ENCODE measurements at places on chromosomes 1 and 21.

- DNase-seq: peak; percentile 95
Observed at GRCh38 chr1:212228591-212229119, 56.6 kb upstream of the PPP2R5A start.

GRCh38 chr21:42164818-42165217 is 54.1 kb upstream of the ABCG1 start:
- DNase-seq: no peak

DNA sequence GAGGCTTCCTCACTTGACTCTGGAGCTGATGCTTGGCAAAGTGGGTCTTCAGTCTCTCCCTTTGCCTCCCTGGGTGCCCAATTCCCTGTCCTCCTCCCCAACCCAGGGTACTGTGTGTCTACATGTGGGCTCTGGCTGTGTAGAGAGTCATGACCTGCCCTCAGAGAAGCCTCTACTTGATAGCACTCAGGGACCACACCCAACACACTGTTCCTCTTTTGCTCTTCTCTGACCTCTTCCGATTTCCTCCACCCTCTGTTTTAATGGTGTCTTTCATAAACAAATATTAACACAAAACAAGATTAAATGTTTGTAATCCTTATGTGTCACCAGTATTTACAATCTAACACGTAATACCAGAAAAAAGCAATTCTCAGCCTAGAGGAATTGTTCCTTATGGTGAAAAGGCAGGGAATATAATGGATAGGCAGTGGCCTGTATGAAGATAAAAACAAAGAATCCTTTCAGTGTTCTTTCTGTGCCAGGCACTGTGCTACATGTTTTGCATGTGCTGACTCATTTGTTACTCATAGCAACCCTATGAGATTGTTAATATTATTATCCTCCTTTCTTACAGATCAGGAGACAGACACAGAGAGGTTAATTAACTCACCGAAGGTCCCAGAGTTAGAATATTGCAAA is 58.2 kb downstream of the HSD3B1 start:
- peak; percentile 15 for DNase-seq

DNA sequence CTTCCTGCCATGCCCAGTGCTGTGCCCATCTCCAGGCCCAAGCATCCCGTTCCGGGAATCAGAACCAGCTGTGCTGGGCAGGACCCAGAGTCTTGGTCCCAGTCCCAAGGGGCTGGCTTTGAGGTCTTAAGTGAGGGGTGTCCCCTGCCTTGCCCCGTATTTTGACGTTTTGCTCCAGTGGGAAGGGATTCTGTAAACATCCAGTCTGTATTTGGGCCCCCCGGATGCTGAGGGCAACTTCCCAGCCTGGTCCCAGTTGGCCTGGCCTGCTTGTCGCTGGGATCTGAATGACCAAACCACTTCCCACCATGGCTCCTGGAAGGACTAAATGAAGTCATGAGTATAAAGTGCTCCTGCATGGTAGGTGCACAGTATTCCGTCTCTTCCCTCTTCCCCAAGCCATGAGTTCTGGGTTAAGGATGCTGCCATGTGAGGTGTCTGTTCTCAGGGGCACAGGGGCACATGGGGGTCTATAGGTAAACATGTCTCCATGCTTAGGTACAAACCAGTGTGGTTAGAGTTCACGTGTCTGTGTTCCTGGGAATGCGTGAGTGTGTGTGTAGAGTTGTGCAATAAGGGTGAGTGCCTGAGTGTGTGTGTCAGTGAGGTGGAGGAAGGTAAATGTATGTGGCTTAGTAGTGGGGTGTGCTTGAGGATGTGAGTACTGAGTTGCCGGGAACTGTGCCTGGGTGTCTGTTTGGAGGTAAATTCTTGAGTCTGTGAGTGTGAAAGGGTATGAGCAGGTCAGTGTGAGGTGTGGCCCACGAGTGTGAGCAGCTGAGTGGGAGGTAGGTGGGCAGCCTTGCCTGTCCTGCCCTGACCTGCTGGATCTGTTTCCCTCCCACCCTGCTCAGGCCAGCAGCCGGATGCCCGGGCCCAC is 1.5 kb downstream of the B4GALT2 start:
- no peak for DNase-seq

DNA sequence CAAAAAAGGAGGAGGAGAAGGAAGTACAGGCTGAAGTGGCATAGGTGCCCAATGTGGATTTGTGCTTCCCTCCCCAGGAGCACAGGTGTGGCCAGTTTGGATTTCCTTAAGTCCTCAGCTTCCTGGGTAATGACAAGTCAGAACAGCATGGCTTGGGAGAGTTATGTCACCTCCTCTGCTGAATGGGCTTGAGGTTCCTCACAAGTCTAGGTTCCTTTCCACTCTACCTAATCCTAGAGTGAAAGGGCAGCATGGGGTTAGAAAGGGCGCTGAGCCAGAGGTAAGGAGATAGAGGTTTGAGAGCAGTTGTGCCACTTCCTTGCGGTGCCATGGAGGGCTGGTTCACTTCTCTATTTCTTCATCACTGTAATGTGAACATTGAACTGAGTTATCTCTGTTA is 35.5 kb upstream of the IL20 start:
- no peak for DNase-seq

GRCh38 chr21:44013380-44014088 is 1.4 kb downstream of the TRAPPC10 start:
- no peak for DNase-seq

DNA sequence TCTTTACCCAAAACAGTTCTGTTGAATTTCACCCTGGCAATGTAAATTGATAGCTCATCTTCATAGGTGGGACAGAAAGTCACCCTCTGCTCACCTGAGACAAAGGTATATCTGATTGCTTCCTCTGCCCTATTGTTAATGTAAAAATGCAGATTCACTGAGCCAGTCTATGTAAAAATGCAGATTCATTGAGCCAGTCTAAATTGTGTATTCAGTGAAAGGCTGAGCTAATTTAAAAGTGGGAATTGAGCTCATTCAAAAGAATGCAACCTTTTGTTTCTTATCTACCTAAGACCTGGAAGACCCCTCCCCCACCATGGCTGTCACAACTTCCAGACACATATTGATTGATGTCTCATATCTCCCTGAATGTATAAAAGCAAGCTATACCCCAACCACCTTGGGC is 4.8 kb upstream of the MYSM1 start:
- no peak for DNase-seq

DNA sequence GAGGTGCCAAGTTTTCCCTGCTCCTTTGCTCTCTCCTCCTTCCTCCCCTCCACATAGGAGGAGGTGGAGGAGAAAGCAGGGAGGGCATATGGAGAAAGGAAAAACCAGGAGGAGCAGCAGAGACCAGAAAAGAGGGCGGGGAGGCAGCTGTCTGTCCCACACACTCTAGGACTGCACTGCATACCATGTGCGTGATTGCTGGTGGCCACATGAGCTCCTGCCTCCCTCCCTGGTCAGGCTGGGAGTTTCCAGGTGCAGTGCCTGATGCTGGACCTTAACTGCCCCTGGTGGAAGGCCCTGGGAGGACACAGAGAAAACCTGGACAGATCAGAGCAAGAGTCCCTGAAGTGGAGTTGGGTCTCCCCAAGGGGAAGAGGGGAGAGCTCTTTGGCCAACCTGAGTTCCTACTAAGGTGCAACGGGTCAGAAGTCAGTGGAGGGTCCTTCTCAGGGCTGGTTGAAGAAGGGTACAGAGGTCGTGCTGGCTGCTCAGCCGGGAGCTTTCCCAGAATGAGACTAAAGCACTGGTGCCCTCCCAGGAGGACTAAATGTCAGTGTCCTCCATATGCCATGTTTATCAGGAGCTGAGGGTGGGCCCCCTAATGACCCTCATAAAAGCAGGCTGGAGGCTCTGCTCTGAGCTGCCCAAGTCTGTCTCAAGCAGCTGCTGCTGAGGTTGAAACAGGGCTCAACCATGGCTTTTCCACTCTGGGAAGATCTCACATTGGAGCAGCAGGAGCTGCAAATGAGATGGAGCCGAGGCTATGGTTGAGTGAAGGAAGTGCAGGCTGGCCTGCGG is 3.5 kb upstream of the LGR6 start:
- no peak for DNase-seq
